COR-L47 (cell line): ENCODE measurements at places on chromosomes 4 and X.
A peak's percentile ranks its signal among the peaks of the same experiment; 100 is the strongest.

DNA sequence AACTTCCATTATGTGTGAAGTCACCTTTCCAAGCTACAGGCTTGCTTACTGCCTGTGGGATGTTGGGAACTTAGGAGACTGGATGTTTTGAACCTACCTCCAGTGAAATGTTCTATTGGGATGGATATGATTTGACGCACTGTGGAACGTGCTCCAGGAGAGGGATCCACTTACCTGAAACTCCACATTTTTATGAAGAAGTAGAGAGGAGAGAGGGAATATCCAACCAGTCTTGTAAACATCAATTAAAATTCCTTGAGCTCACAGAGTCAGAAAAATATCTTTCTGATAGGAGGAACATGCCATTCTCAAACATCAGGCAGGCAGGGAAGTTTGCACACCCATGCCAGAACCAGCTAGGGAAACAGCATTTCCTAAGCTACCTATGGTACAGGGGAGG lies 91.1 kb upstream of the MAOA start:
- no peak for DNase-seq

- no peak for DNase-seq
Measured at GRCh38 chrX:126064901-126065541, 101.1 kb downstream of the DCAF12L2 start.

- DNase-seq: no peak
Measured at GRCh38 chr4:185587427-185588161, 52.3 kb upstream of the PDLIM3 start.

GRCh38 chr4:96073461-96073860 lies 233.6 kb downstream of the PDHA2 start:
- DNase-seq: no peak

DNA sequence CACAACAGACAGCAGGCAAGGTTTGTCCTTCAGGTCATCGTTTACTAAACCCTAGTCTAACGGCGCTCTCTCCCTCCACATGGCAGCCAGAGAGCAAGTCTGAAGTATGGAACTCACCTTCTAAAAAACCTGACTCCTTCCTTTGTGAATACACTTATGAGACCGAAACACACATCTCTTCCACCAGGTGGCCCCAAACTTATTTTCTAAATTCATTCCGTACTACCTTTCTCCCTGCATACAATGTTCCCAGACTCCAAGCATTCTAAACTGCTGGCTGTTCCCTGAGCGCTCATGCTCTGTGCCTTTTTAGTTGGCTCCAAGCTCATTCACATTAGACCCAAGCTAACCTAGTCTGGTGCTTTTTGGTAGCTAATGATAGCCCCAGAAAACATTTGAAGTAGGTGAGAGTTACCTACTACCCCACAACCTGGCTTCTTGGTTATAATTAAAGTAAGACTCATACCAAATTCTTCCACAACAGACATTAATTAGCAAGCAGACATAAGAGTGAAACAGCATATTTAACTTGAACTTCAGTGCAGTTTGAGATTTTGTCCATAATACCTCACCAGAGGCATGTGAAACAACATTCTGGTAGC lies 67.6 kb upstream of the DCLK2 start:
- peak; percentile 74 for DNase-seq

- DNase-seq: no peak
Measured at GRCh38 chr4:83305187-83305586, 20.6 kb upstream of the COQ2 start.

DNA sequence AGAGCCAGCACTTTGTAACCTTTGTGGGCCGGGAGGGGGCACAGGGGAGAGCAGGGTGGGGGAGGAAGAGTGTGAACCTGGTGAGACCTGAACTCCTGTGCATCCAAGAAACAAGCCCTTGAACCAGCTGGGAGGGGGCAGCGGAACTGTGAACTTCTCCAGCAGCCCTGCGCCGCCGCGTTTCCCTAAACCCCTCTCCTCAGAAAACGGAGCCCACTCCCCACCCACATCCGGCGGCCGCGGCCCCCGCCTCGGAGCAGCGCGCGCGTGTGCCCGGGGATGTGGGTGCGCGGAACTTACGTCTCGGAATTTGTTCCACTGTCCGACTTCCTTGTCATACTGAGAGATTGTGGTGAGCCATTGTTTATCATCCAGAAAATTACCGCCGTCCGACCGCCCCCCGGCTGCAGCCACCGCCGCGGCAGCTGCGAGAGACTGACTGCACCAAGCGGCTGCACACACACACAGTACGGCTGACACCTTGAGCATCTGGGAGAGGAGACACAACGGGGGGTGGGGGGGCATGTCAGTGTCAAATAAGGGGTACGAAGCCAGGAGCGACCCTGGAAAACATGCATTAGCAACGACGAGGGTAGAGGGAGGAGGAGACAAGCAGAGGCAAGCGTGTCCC lies 494 bp downstream of the SPOCK3 start:
- peak; percentile 21 for DNase-seq

- DNase-seq: no peak
Measured at GRCh38 chr4:145496292-145496691, 14.6 kb downstream of the SMAD1 start.

DNA sequence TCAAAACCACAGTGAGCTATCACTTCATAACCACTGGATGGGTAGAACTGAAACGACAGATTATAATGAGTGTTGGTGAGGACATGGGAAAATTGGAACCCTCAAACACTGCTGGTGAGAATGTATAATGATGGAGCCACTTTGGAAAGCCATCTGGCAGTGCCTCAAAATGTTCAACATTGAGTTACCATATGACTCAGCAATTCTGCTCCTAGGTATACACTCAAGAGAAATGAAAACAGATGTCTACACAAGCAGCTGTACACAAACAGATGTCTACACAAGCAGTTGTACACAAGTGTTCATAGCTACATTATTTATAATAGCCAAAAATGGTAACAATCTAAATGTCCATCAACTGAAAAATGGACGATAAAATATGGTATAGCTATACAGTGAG lies 143.9 kb downstream of the PDGFRA start:
- DNase-seq: no peak

GRCh38 chr4:53132132-53132891 lies 233.5 kb downstream of the SCFD2 start:
- DNase-seq: no peak

- no peak for DNase-seq
Measured at GRCh38 chrX:80841259-80841658, 31.6 kb upstream of the BRWD3 start.

DNA sequence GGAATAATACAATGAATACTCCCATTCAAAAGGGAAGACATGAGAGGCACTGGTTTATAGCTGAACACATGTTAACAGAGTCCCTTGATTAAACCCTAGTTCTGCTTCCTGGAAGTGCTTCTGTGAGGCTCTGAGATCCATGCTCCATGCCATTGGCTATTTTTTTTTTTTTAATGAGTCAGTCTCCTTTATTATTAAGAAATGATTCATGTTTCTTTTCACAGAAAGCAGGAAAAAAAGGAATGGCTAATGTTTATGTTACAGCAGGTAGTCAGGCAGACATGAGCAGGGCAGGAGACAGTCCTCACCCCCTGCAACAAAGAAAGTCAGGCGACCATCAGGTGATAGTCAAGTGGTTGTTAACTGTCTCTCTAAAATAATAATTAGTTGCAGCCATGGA lies 598.7 kb downstream of the EPHA5 start:
- DNase-seq: no peak

- DNase-seq: no peak
Measured at GRCh38 chr4:139522457-139522856, 33.6 kb downstream of the SETD7 start.

GRCh38 chrX:150358651-150359050 lies 4.5 kb upstream of the MAMLD1 start:
- DNase-seq: no peak

DNA sequence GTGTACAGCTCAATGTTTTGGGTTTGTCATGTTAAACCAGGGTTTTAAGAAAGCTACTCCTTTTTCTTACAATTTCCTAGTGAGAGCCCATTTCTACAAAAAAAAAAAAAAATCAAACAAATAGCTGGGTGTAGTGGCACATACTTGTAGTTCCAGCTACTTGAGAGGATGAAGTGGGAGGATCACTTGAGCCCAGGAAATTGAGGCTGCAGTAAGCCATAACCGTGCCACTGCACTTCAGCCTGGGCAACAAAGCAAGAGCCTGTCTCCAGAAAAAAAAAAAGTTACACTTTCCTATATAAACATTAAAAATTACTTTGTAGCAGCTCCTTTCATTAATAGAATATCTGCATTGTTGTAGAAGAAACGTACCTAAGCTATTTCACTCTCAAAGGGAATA lies 166.7 kb downstream of the HS6ST2 start:
- no peak for DNase-seq

DNA sequence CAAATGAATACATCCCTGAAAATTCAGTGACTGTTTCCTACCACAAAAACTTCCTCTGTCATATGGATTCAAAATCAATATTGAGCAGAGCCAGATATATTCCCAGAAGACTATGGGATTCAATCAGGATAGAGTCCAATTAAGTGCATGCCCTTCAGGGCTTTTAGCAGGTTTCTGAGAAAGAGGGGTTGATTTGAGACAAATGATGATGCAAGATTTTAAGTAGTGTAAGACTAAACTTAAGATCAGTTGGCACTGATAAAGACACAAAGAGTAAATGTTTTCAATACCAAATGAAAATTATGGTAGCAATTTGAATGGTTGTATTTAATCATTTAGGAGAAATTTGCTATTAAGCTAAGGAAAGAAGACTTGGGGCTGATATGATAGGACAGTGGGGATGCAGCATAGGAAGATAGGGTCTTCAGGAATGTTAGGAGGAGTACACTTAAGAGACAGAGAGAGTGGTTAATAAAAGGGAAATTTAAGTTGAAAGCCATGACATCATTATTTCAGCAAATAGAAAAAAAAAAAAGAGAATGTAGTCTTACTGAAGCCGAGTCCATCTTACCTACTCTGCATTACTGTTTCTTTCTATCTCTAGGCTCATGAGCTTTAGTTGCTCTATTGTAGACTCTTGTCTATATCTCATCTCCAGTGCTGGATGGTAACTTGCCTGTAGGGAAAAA lies 32.0 kb upstream of the XK start:
- DNase-seq: no peak

DNA sequence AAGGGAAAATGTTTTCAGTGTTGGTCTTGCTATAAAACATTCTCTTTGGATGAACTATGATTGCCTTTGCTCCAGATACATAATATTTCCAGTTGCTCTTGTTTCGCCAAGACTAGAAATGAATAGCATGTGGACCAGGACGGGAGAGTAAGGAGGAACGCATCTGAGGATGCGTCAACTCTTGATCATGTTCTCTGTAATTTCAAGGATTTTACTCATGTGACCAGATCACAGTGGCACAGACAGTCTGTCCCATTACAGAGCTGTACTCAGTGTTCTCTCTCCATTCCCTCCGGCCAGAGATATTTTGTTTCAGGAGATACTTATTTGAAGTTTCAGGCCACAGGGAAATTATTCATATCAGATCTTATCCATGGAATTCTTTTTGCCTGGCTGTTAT lies 266.6 kb downstream of the MID1IP1 start:
- DNase-seq: no peak

GRCh38 chrX:68669871-68670270 lies 22.4 kb downstream of the STARD8 start:
- DNase-seq: no peak

- peak; percentile 62 for DNase-seq
Measured at GRCh38 chr4:110198435-110199416, at the start of gene ELOVL6. ELOVL6 (minus strand) TSS chr4:110198615; CDS start chr4:110198335, 280 bp downstream.

GRCh38 chr4:186105647-186106321 lies 1.3 kb downstream of the FAM149A start:
- DNase-seq: no peak

DNA sequence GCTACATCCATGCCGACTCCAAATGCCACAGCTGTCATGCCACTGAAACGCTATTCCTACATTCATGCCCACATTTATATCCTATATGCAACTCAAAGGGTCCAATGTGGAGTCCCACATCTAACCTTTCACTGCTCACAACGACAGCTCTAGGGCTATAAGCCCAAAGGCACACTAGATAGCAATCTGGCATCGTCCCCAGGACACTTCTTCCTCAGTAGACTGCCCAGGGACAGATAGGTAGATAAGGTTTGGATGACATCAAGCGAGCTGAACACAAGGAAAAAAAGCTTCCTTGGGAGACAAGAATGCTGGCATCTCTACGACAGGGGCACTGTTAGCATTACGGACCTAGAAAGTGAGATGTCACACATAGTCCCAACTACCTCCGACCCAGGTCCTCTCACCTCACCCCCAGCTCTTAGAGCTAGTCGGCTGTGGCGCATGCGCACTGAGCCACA lies 685 bp downstream of the RAB9B start:
- DNase-seq: peak; percentile 56

DNA sequence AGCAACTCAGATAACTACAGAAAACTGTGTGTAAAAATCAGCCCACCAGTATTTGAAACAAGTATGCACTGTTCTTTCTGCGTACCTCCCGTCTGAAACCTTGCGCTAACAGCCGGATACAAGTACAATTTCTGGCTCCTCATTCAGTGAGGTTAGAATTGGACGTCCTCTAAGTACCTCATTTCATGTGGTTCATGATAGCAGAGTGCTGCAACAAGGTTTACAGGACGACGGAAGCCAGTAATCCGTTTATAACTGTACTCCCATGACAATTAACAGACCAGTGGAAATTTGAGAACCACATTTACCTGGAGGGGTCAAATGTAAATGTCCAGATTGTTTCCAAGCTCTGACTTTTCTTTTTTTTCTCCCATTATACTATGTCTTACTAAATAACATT lies 52.9 kb upstream of the TENM3 start:
- no peak for DNase-seq

- no peak for DNase-seq
Measured at GRCh38 chr4:19155568-19155967, 1096.1 kb upstream of the SLIT2 start.

GRCh38 chr4:2741626-2742025 lies 14.5 kb downstream of the TNIP2 start:
- DNase-seq: no peak

DNA sequence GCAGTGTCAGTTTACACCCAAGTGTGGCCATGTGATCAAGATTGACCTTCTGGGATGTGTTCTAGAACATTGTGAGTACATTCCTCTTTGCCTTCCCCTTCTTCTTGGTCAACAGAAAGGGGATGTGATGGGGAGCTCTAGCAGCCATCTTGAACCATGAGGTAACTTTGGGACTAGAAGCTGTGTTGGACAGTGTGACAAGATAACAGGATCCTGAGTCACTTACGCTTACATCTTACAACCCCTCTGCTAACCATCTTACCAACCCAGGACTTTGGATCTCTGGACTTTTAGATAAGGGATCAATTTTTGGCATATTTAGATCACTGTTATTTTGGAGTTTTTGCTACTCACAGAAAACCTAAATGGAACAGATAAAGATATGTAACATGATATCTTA lies 625.6 kb downstream of the BCOR start:
- DNase-seq: no peak

- DNase-seq: no peak
Measured at GRCh38 chrX:20954014-20954413, 420.2 kb upstream of the CNKSR2 start.

- no peak for DNase-seq
Measured at GRCh38 chr4:46254788-46255187, 130.9 kb upstream of the GABRG1 start.

- DNase-seq: no peak
Measured at GRCh38 chr4:10275696-10276095, 159.1 kb upstream of the WDR1 start.

- DNase-seq: no peak
Measured at GRCh38 chr4:147136751-147137150, 191.1 kb upstream of the TTC29 start.

- DNase-seq: no peak
Measured at GRCh38 chr4:7831330-7831729, 108.3 kb downstream of the AFAP1 start.
